Stimulated activated CD4-positive, alpha-beta T cell treated with anti-CD3 and anti-CD28 coated beads, TNF-alpha, amount 100 ng/mL, for 1 hour (primary cell): ENCODE measurements at places on chromosomes 3 and 15.

DNA sequence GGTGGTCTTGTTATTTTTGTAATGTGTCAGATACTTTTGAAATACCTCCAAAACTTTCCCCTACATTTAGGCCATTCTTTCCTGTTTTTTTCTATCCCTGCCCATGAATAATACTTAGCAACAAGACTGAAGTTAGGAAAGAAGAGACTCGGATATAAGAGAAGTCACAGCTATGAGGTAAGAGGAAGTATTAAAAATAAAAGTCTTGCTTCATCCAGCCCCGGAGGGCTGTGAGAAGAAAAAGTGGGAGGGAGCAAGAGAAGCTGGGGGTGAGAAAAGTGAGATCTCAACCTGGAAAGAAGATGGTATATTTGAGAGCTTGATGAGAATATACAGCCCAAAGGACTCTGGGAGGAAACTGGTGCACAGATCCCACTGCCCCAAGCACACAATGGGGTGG, 213.5 kb upstream of the CDIN1 start:
- DNase-seq: no peak

DNA sequence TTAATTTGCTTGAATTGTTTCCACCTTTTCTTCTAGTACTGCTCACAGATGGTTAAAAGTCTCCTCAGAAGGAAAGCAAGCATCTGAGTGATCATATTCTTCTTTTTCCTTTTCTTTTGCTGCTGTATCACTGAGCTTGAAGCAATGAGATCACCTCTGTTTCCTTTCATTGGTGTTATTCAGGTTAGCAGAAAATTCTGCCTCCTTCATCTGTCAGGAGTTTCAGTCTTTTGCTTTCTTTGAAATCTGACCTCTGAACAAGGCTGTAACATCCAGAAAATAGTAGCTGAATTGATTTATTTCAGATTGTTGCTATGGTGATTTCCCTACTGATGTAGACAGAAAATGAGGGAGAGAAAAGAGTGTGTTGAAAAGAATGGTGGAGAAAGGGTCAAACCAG, 343.0 kb downstream of the MFSD1 start:
- no peak for DNase-seq

GRCh38 chr15:33188159-33188558, 6.4 kb downstream of the FMN1 start:
- no peak for DNase-seq

DNA sequence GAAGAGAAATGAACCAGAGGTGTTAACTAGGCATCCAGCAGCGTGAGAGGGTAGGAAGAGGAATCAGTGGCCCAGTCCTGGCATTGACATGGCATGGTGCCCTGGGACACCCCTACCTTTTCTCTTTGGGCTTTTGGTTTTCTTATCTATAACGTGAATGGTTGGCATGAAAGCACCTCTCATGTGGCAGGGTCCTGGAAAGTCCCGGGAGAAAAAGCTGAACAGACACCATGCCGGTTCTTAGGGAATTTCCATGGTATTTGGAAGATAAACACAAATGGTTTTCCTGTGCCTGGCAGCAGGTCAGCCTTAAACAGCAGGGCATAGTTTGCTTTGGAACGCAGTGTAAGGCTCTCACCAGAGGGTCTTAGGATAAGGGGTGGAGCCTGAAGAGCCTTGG, 15.4 kb downstream of the ARNT2 start:
- DNase-seq: no peak

- DNase-seq: no peak
Observed at GRCh38 chr3:71072287-71072686, 511.2 kb downstream of the FOXP1 start.

- no peak for DNase-seq
Observed at GRCh38 chr3:110575702-110576101, 495.9 kb upstream of the NECTIN3 start.

DNA sequence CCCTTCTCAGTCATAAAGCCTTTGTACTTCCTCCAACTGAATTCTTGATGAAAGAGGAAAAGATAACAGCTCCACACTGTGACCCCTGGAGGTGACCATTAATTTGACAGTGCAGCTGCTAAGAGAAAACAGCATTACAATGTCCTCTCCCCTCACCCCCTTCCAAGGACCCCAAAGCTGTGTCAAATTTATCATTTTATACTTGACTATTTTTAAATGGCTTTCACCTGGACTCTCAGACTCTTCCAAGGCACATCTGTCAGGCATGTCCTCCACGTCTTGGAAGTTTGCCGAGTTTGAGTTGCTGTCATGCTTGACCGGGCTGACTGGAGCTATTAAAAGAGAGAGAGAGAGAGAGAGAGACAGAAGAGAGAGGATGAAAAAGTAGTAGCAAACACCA, 236.5 kb downstream of the WDR72 start:
- DNase-seq: no peak
